T-helper 22 cell (primary cell): ENCODE measurements at places on chromosomes 12 and 14.

GRCh38 chr12:48419116-48419935 is 53.0 kb upstream of the ANP32D start:
- DNase-seq, result no peak

DNA sequence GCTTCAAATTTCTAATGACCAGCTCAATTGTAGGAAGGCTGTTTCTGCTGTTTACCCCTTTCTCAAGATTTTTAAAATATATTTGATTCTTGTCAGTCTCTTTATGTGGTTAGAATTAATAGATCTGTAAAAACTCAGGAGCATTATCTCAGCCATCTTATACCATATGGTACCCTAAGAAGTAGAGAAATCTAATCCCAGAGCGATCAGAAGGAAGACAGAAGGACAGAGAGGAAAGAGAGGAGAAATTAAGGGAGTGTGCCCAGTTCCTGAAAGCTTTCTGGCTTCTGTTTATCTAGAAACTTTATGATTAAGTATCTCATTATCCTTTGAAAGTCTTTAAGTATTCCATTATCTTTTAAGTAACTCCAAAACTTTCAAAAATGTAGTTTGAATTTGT is 152.1 kb upstream of the NAV3 start:
- no peak for DNase-seq

- no peak for DNase-seq
These were observed 121.2 kb upstream of the SLC38A2 start for GRCh38 chr12:46493834-46494181.

GRCh38 chr12:48924617-48925303 is 532 bp downstream of the FKBP11 start:
- DNase-seq, result peak; percentile 59

GRCh38 chr12:40375076-40375475 is 150.3 kb downstream of the LRRK2 start:
- DNase-seq, result no peak

DNA sequence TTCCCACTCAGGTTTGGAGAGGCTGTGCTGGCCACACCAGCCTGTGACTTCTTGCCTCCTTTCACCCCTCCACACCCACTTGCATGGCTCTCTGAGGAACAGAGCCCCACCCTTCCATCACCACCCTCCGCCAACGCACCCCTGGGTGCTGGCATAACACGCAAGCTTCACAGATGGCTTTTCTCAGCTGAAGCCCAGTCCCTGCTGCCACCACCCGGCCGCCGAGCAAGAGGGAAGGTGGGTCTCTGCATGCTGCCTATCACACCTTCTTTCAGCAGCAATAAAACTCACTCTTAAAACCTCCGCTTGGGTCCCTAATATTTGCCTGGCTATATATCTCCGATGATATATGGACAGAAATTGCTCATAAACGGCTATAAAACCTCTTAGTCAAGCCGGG is 41.6 kb downstream of the SMUG1 start:
- no peak for DNase-seq

- no peak for DNase-seq
These were observed 13.2 kb downstream of the PLBD1 start for GRCh38 chr12:14554281-14555007.

GRCh38 chr12:126196263-126196662 is 1131.0 kb downstream of the AACS start:
- no peak for DNase-seq

- DNase-seq, result no peak
These were observed 43.9 kb upstream of the PLEKHG6 start for GRCh38 chr12:6266541-6266966.

- no peak for DNase-seq
These were observed 139.3 kb downstream of the ADGRD1 start for GRCh38 chr12:131092901-131093603.

DNA sequence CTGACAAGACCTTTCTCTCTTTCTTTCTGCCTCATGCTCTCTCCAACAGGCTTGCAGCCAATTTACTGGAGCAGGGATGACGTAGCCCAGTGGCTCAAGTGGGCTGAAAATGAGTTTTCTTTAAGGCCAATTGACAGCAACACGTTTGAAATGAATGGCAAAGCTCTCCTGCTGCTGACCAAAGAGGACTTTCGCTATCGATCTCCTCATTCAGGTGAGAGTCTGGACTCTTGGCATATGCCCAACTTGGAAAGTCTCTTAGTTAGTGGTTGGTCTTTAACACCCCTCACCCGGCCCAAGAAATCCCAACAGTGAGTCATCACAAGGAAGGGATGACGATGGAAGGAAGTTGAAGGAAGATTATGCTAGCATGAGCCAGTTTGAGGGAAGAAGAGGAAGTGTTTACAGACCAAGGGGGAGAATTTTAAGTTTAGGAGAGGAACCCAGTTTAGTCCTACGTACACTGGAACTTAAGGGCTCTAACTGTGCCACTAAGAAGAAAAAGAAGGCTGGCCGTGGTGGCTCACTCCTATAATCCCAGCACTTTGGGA is 189.7 kb downstream of the ETV6 start:
- DNase-seq, result no peak

- no peak for DNase-seq
These were observed 12.5 kb downstream of the SYT10 start for GRCh38 chr12:33427071-33427470.

GRCh38 chr14:58060898-58061297 is 91.1 kb downstream of the ARMH4 start:
- DNase-seq, result no peak

DNA sequence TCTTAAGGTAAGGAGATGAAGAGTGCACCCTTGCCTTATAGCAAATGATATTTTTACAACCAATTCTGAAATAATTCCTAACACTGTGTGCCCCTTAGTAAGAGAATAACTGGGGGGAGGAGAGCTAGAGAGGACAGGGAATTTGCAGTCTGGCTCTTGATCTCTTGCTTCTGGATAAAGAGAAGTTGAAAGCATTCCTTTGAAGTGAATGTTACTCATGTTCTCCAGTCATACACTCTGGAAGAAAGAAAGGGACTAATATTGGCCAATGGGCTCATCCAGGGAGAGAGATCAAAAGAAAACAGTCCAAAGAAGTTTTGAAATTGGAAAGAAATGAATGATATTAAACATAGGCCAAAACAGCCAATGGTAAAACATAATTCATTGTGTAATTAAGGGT is 25.3 kb downstream of the C12orf75 start:
- no peak for DNase-seq

DNA sequence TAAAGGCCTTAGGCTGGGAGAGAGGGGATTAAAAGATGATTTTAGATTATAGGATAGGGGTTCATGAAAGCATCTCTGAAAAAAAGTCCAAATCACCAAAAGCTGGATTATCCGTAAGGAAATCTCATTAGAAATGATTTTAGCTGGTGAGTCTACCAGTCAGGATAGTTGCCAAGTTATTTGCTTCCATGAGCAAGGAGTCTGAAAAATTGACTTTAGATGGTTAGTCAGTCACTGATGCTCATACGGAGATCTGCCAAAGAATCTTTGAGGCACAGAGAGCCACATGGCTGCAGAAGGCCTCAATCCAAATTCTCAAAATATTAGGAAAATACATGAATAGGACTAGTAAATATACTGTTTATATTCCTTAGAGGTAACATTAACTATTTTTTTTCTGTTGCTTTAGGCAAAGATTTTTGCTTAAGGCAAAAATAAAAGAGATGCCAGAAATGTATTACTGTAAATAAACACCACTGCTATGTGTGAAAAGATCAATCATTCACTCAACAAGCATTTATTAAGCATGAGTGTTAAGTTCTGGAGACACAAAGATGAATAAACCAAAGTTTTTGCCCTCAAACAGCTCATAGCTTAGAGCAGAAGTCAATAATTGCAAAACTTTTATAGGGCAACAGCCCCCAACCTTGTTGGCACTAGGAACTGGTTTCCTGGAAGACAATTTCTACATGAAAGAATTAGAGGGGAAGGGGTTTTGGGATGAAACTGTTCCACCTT is 105.2 kb downstream of the BBS10 start:
- DNase-seq, result no peak

GRCh38 chr12:75482646-75483045 is 2.1 kb downstream of the GLIPR1 start:
- DNase-seq, result no peak

- no peak for DNase-seq
These were observed 2.4 kb downstream of the PRKD1 start for GRCh38 chr14:29925101-29925722.

DNA sequence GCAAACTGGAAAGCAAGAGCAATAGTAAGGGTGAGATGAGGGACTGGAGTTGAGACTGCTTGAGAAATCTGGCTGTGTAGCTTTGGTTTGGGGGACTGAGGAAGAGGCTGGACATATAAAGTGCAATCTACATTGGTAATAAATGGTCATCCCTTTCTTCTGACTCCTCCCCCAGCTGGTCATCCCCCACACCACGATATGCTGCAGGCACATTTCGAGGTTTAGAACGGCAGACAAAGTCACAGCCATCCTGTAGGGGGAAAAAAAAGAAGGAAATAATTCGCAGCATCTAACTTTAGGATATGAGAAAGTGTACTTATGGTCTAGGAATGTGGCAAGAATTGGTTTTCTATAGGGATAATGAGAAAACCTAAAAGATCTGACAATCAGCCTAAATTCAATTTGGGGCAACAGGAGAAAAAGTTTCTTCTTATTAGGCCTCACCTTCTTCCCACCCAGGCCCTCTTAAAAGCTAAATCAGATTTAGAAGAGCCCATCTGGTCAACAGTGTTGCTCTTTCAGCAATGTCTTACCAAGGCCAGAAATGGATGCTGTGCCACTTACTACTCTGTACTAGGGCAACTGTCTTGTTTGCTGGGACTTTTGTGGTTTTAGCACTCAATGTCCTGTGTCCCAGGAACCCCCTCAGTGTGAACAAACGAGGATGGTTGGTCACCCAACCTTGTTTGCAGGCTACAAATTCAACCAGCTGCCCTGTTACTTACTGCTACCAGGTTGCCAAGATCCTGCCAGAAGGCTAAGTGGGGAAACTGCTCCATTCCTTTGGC is 7.6 kb downstream of the M6PR start:
- no peak for DNase-seq

DNA sequence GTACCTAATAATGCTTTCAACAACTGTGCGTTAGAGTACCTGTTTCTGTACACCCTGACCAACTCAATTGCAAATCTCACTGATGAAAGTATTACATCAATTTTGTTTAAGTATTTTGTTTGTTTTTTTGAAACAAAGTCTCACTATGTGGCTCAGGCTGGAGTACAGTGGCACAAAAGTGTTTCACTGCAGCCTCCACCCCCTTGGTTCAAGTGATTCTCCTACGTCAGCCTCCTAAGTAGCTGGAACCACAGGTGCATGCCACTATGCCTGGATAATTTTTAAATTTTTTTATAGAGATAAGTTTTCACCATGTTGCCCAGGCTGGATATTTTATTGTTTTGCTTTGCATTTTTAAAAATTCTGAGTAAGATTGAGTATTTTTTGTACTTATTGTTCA is 46.7 kb downstream of the YEATS4 start:
- no peak for DNase-seq

DNA sequence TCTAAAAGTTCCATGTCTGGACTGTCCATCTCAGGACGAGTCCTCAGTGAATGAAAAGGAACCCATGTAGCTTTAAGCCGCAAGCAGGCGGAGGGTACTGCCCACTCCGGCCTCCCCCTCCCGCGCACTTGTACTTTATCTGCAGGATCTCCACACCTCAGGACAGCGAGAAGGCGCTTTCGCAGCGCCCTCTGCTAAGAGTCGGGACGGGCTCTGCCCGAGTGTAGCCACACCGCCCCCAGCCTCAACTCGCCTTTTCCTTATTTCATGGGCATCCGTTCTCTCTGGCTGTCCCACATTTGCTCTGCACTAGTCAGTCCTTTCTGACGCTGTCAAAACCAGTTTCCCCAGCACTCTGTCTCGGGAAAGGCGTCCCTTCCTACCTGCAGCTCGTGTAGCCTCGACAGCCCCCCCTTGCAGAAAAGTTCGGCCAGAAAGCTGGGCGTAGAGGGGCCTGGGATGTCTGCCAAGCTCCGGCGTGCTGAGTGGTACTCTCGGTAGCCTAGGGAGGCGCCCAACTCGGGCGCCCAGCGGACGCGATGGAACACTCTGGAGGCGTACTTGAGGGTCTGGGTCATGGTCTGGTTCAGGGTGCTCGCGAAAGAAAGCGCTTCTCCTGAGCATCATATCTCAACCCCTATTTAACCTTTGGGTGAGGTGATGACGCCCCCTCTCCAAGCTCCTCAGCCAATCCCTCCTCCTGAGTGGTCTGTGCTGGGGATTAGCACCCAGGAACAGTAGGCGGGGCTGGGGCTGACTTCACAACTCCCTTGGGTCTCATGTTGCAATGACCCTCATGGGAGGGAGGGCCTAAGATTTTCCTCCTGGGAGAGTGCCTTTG is at the start of gene CYP27B1:
CYP27B1 (minus strand) TSS at position 615 of the 841 bp plus-strand sequence; CDS start at position 578, 37 bp downstream.
- no peak for DNase-seq

GRCh38 chr14:88552876-88553275 is 1.9 kb downstream of the PTPN21 start:
- DNase-seq, result no peak

- DNase-seq, result no peak
These were observed 3.8 kb downstream of the CS start for GRCh38 chr12:56296295-56296694.

DNA sequence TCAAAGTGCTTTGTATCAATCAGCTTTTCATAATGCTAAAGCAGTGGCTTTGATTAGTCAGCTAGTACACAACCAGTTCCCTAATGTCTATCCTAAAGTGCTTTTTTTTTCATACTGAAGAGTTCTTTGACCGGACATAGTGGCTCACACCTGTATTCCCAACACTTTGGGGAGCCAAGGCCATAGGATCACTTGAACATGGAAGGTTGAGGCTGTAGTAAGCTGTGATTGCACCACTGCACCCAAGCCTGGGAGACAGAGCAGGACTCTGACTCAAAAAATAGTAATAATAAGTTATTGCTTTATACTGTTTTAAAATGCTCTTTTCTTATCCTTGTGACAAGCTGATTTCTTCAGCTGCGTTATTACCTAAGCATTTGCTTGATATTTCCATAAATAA is 154.6 kb upstream of the AEBP2 start:
- DNase-seq, result no peak

- no peak for DNase-seq
These were observed 48.9 kb upstream of the FOS start for GRCh38 chr14:75229661-75230139.

- no peak for DNase-seq
These were observed 76.3 kb upstream of the FUT8 start for GRCh38 chr14:65336191-65336591.

GRCh38 chr14:106372870-106373652 is 846.7 kb downstream of the TMEM121 start:
- peak; percentile 48 for DNase-seq

DNA sequence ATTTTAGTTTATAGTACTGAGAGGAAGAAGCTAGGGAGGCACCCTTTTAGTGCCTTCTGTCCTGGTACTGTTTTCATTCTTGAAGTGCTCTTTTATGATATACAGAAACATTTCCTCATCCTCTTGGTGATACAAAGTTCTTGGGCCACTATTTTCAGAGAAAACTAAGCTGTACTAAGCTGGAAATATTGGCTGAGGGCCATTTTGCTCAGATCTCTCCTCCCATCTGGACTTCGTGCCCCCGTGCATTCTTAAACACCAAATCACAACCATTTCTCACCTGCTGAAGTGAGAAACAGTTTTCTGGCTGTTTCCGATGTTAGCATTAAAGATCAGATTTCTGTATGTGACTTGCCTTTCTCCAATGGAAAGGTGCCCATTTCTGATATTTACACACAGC is 158.9 kb downstream of the FBXL14 start:
- no peak for DNase-seq

GRCh38 chr12:17971850-17972249 is 118.1 kb downstream of the RERGL start:
- no peak for DNase-seq
